ENCODE measurements at places on chromosomes 1 and 21.

DNA sequence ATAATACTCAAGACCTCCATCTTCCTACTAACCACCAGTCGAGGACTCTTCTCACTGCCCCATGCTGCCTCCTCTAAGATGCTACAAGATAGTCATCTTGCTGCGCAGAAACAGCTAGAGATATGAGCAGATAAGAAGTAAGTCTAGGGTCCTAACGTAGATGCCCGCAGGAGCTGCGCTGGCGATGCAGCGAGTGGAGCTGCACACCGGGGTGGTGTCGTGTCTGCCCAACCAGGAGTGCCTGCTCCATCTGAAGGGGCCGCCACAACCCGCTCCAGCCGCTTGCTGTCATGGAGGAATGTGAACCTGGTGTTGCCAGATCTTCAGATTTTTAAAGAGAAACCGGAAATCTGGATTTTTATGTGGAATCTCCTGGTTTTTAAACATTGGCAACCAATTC, 175.1 kb downstream of the VPS13D start:
- H3K36me3 ChIP-seq, result peaks cover 27% of the 10 kb centered on the region
- no peak overlapping the region for H3K27ac ChIP-seq
- no peak for DNase-seq
- H3K27me3 ChIP-seq, result no peaks in the 10 kb centered on the region

DNA sequence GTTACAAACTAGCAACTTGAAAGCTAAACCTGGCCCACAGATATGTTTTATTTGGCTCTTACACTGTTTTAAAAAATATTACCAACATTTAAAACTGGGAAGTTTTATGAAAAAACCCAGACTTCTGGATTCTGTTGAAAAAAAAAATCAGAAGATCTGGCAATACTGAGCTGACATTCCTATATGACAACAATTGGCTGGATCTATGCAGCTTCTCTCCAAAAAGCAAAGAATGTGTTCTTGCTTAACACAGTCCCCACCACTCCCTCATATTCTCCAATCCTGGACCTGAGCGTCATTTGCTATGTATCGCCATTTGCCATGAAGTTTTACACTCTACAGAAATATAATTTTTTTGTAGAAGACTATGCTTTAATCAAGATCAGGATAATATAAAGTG, 859.6 kb downstream of the LTN1 start:
- H3K4me1 ChIP-seq, result no peaks in the 10 kb centered on the region
- DNase-seq, result no peak
- H3K27me3 ChIP-seq, result no peaks in the 10 kb centered on the region
- H3K27ac ChIP-seq, result no peak overlapping the region
- H3K4me3 ChIP-seq, result no peak overlapping the region

GRCh38 chr1:226627050-226627755, 78.6 kb downstream of the STUM start:
- peaks cover 19% of the 10 kb centered on the region for H3K36me3 ChIP-seq
- H3K4me1 ChIP-seq, result peaks cover 9% of the 10 kb centered on the region
- no peak for DNase-seq
- H3K4me3 ChIP-seq, result no peak overlapping the region

- no peak overlapping the region for H3K4me3 ChIP-seq
- H3K4me1 ChIP-seq, result no peaks in the 10 kb centered on the region
- no peak overlapping the region for H3K27ac ChIP-seq
- no peaks in the 10 kb centered on the region for H3K36me3 ChIP-seq
Observed at GRCh38 chr1:99942723-99943122, 27.1 kb upstream of the SLC35A3 start.

- H3K36me3 ChIP-seq, result no peaks in the 10 kb centered on the region
- H3K4me3 ChIP-seq, result no peak overlapping the region
- H3K4me1 ChIP-seq, result peaks cover 3% of the 10 kb centered on the region
- no peak overlapping the region for H3K27ac ChIP-seq
Observed at GRCh38 chr1:197277166-197277565, 9.1 kb downstream of the CRB1 start.
